ENCODE measurements at places on chromosomes 5 and 9.
A peak's percentile ranks its signal among the peaks of the same experiment; 100 is the strongest.

DNA sequence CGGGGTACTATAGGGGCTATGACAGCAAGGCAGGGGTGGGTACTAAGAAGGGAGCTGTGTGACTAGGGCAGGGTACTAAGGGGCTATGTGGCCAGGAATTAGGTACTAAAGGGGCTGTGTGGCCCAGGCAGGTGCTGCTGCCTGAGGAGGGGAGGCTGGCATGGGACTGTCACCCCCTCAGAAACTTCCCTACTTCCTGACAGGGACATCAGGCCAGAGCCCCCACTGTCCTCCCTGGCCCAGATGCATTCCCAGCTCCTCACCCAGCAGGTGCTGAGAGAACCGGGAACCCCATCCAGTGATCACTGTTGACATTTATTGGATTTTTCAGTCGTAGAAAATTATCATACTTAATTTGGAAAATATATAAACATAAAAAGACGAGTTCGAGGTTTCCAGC lies 26.6 kb downstream of the IRX2 start:
- no peak for DNase-seq

DNA sequence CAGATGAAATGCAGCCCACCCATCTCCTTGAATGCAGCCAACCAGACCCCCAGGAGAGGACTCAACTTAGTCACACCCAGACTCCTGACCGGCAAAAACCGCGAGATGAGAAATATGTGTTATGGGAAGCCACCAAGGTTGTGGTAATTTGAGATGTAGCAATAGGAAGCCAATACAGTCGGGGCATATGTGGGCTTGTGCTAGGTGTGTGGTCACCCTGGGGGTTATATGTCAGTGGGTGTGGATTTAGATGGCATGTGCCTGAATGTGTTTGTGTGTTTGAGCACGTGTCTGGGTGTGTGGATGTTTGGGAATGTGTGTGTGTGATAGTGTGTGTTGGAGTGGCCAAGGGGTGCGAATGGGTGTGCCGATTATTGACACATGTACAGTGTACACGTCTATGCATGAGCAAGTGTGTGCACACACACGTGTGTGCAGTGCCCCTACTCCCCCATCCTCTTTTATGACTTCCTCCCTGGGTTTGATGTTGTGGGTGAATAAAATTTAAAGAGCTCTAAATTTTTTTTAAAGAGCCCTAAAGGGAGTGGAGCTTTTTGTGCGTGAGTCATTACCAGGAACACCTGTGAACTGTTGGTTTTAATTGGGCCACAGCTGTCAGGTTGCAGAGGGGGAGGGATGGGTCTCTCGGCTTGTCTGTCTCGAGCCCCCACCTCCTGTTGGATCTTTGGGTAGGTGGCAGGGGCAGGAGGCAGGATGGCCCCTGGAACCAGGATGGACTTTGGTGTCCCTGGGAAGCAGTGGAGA lies 86.8 kb downstream of the LHX2 start:
- no peak for DNase-seq

DNA sequence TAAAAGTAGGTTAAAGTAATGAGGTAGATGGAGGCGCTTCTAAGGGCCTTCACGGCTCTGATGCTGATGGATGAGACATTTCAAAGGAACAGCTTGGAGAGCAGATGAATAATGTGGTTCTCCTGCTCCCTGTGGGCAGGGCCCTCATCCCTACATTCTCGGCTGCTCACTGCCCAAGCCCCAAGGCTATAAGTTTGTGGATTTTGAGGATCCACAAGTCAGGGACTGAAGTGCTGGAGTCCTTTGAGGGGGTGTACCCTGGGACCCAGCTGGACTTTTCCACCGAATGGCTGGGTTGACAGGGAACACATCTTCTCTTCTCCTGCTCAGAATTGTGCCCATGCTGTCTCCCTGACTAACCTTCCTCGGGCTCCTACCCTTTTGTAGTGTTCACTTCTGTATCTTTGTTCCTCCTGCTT lies 21.4 kb upstream of the CXCL14 start:
- no peak for DNase-seq

GRCh38 chr5:157343842-157344790 lies 78.2 kb downstream of the CYFIP2 start:
- DNase-seq, result no peak

GRCh38 chr5:8528106-8528505 lies 659.2 kb downstream of the MTRR start:
- no peak for DNase-seq

DNA sequence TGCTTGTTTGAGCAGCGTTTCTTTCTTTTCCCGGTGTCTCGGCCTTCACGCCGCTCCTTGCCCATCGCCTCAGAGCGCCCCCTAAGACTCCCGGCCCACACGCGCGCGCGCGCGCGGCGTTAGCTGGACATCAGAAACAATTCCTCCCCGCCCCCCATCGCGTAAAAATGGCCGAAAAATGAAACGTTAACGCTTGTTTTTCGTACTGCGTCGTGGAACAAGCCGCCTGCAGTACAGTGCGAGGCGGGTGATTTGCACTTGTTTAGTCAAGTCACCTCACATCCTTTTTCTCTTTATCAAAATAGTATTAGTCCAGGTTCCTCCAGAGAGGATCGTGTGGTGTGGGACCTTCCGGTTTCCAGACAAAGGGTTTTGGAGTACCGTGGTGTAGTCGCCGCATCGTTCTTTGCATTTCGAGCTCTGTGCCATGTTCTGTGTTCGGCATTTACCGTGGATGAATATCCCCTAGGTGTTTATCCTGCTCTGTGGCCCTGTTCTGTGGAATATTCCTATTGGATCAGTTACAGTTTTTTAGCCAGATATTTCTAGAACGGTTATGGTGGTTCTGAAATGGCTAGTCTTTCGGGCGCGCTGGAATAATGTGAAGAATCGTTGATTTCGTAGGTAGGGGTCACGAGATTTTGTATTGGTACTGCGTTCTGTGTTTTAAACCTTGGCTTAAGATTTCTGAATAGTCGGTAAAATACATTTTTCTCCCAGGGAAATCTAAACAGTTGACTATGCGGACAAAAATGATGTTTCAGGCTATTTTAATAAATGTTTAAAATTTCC lies 1.0 kb downstream of the MATR3 start:
- DNase-seq, result peak; percentile 26

GRCh38 chr5:135064235-135064570 lies 30.2 kb upstream of the PITX1 start:
- DNase-seq, result no peak

DNA sequence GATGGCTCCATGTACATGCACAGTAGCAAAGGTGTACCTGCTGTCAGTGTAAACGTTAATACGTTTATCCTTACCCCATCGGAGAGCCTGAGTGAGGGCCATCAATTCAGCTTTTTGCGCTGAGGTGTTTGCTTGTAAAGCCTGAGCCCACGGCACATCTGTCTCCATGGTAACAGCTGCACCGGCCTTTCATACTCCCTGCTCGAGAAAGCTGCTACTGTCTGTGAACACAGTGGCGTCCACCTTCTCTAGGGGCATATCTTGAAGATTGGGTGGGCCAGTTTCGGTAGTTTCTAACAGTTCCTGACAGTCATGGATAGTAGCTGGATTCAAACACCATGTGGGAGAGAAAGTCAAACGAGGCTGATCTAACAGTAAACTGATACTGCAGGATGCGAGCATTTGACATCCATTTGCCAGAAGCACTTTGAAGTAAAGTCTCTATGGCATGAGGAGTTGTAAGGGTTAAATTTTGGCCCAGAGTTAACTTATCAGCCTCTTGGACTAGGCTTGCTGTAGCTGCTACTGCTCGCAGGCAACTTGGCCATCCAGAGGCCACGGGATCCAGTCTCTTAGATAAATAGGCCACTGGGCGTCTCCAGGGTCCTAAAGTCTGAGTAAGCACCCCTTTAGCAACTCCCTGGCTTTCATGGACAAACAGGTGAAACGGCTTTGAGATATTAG lies 21.0 kb upstream of the RHOBTB3 start:
- DNase-seq, result no peak

DNA sequence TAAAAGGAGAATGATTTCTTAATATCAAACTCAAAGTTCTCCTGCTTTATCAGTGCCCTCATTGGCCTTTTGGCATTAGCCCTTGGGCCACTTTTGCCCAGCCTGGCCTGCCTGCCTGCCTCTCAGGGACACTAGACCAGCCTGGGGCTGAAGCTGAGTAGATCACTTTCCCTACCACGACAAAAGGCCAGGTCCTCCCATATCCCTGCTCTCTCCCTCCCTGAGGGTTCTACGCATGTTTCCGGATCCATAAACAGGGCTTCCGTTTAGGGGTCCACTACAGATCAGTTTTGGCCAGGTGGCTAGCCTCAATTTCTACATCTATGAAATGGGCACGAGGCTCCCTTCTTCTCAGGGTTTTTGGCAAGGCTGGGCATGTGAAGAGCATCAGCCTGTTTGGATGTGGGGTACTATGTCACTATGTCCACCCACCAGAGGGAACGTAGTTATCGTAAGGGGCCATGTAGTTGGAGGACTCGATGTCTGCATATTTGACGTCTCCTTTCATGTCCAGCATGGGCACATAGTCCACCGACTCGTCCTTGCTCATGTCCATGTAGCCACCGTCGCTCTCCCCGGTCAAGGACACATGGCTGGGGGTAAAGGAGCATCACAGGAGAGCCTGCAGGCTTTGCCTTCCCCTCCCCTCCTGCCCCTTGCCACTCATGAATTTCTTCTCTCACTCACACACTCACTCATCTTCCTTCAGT lies 34.0 kb downstream of the PDGFRB start:
- no peak for DNase-seq

DNA sequence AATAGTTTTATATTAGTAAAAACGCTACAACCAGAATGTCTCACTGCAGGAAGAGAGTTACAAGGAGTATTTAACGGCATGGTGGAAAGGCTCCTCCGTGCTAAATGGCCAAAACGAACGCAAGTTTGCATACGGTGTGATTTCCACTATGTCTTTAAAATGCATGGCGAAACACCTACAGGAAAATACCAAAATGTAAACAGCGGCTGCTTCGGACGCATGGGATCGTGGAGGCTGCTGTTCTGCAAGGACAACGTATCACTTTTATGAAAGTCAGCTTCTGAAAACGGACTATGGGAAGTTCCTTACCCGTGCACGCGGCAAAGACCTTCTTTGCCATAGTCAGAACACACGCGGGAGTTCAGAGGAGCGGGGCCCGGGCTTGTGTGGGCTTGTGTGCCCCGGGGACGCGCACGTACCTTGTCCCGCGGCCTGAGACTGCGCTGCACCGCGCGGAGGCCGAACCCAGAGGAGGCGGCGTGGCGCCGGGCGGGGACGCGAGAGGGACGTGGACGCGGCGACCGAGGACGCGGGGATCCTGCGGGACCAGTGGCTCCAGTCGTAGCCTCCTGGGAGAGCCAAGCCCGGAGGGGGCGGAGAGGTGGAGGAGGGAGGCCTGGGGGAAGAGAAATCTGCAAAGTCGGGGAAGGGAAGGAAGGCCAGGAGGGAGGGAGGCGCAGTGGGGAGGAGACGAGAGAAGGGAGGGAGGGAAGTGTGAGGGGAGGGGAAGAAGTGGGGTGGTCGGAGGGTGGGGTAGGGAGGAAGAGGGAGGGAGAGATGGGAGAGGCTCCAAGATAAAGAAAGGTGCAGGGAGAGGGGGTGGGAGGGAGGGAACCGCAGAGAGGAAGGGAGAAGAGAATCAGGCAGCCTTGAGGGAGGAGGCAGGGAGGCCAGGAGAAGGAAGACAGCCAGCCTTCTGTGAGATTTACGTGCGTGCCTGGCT lies at the start of gene CMBL:
Gene CMBL (minus strand): TSS at position 697 of the 943 bp plus-strand sequence. CDS start 17,140 bp downstream, outside the sequence.
- DNase-seq, result peak; percentile 59

DNA sequence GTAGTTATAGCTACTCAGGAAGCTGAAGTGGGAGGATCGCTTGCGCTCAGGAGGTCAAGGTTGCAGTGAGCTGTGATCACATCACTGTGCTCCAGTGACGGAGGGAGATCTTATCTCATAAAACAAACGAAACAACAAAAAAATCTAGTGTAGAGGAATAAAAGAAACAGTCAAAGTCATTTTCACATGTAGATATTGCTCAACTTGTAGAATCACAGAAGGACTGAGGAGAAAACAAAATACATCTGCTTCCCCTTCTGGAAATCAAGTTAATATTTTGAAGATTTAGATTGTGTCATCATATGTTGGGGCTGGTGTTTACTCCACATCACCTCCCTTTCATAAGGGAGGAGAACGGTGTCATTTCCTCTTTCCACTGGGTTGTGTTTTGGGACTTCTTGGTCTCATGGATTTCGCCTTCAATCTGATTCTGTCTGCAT lies 8.2 kb upstream of the SLC46A2 start:
- DNase-seq, result no peak

Measured in NCI-H1092 (cell line).